ENCODE measurements at places on chromosomes 13 and 19.

- no peak for ATAC-seq
These were observed 44.9 kb downstream of the TEX29 start for GRCh38 chr13:111365149-111366005.

GRCh38 chr19:4098493-4098892, 25.4 kb downstream of the MAP2K2 start:
- no peak for ATAC-seq

DNA sequence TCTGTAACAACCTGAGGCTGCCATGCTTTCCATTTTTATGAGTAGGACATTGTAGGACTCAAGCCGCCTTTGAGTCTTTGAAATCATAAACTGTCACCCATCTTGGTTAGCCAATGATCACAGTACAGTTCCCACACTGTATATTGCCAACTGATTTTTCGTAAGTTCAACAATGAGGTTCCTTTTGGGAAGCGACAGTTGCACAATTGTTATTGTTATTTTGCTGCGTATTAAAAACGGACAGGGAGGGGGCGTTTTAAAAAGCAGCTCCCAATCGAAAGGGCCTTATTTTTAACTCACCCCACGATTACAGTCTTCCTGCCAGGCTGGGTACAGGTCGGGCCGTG, 601 bp downstream of the SLC46A3 start:
- ATAC-seq, result no peak

DNA sequence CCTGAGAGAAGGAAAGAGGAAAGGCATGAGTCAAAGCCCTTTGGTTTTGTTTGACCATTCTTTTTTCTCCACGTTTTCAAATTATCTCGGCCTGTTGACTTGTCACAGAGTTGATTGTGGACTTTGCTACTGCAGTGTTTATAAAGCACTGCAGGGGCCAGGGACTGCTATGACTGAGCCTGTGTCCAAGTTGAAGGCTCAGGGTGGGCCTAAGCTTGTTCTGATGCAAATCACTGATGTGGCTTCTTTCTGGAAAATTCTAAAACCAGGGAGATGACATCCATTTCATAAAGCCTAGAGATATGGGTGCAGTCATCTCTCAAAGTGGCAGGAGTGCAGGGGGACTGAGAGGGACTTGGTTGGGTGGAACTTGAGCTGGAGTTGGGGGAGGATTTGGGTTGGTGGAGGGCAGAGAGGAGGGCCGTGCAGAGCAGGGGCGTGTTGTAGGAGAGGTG, 1.2 kb upstream of the CXCL17 start:
- no peak for ATAC-seq

- ATAC-seq, result no peak
These were observed 170.7 kb upstream of the RNF113B start for GRCh38 chr13:98347756-98348155.

- no peak for ATAC-seq
These were observed 151.7 kb downstream of the DCLK1 start for GRCh38 chr13:35979361-35979951.

DNA sequence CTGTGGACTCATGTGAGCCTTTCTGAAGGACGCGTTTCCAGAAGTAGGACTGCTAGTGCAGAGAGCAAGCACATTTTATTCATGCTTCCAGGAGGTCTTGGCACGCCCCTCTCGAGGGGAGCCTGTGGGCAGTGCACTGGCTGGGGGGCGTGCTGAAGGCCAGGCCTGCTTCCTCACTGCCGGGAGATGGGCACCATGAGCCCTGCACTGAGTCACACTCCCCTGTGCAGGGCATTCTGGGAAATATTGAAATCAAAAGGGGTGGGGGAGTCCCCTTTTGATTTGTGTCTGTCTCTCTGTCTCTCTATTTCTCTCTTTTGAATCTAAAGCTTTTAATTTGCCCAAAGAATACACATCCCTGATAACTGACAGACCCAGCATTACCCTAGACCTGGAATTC, 34.0 kb downstream of the DPF1 start:
- ATAC-seq, result peak; percentile 65

- ATAC-seq, result peak; percentile 70
These were observed 362.6 kb downstream of the KLF5 start for GRCh38 chr13:73421310-73421912.

DNA sequence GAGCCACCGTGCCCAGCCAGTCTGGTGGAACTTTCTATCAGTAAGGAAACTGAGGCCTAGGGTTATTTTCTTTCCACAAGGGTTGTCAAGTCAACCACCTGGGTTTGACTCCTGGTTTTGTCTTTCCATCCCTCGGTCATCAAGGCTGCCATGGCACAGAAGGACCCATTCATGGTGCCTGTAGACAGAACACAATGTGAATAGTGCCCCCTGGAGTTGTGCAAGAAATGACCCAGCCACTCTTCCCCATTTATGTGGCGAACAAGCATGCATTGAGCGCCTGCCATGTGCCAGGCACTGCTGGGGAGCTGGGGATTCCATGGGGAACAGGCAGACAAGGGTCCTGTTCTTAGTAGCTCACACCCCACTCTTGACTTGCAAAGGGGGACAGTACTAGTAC, 4.1 kb downstream of the SMARCA4 start:
- ATAC-seq, result no peak
